Ovary (tissue), 10 donors: ENCODE measurements at places on chromosomes 6 and 20.

DNA sequence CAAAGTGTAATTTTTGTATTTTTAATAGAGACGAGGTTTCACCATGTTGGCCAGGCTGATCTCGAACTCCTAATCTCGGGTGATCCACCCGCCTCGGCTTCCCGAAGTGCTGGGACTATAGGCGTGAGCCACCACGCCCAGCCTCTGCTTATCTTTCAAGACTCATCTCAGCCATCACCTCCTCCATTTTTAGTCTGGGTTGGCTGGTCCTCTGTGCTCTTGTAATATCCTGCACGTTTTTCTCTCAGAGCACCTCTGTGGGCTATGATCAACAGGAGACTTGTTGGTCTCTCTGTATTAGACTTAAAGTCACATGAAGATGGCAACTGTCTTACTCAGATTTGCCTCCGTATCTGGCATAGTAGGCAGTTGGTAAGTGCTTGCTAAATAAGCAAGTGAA, 7.6 kb downstream of the NOTCH4 start:
- DNase-seq = no peak

DNA sequence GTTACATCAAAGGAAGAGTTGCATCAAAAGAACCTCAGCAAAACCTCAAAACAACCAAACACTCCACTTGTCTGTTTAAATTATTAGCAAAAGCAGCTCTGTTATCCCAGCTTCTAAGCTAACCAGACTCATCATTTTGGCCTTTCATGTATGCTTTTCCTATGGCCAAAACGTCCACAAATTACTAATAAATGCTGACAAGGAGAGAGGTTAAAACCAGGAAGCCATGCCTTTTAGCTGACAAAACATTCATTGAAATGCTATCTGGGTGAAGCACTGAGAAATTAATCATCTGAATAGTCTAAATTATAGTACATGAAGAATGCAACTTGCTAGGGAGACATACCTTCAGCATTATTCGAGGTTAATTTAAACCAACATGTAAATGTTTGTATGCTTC, 80.6 kb downstream of the LAMA2 start:
- no peak for DNase-seq

GRCh38 chr20:48284837-48285236, 499.6 kb upstream of the SULF2 start:
- no peak for DNase-seq

DNA sequence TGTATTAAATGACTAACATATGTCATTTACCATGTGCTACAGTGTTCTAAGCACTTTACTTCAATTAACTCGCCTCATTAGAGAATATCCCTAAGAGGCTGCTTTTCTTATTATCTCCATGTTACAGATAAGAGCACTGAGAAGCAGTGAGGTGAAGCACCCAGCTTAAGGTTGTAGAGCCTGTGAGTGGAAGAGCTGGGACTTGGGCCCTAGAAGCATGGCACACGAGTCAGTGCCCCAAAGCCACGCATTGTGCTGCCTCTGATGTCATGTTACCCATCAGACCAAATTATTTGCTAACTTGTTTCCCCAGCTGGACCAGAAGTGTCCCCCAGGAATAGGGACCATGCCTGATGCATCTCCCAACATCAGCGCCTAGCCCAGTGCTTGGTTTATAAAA, 34.1 kb downstream of the POFUT1 start:
- no peak for DNase-seq

DNA sequence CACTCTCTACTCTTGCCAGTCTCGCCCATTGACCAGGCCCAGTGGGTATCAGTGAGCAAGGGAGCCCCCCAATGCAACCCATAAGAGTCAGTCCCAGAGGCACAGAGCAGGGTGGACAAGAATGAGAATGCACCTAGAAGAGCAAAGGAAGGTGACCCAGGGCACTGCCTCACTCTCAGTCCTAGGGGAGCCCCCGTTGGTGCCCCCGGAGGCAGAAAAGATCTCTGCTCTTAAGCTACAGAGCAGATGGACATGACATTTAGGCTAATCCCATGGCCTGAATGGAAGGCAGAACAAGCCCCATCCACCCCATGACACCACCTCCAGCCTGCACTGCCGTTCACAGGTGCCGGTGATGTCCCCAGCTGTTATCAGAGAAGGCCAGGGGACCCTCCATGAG, 50.7 kb upstream of the PLEKHG1 start:
- DNase-seq = no peak
